Stimulated activated CD8-positive, alpha-beta memory T cell treated with anti-CD3 and anti-CD28 coated beads, Interleukin-7, amount 100 ng/mL, for 1 hour (primary cell): ENCODE measurements at places on chromosomes 1 and 21.

GRCh38 chr1:109928591-109929111, 18.0 kb downstream of the CSF1 start:
- DNase-seq = no peak

GRCh38 chr1:24111996-24112779, at the start of gene MYOM3:
MYOM3 (minus strand) TSS chr1:24112135; CDS start chr1:24108636, 3,499 bp downstream.
- peak; percentile 8 for DNase-seq

GRCh38 chr1:61569303-61569621, 155.7 kb downstream of the TM2D1 start:
- DNase-seq = no peak

- no peak for DNase-seq
These were observed 1438.4 kb upstream of the B3GALT2 start for GRCh38 chr1:194624833-194625232.

- DNase-seq = no peak
These were observed 65.5 kb downstream of the MT1HL1 start for GRCh38 chr1:236938760-236939159.

- no peak for DNase-seq
These were observed 69.4 kb downstream of the DEGS1 start for GRCh38 chr1:224252479-224252878.

- no peak for DNase-seq
These were observed 8.9 kb downstream of the PAX7 start for GRCh38 chr1:18639368-18640055.

- no peak for DNase-seq
These were observed 3.6 kb upstream of the ZDHHC18 start for GRCh38 chr1:26822737-26823395.

GRCh38 chr1:94863297-94863911, 43.2 kb downstream of the SLC44A3 start:
- DNase-seq = no peak

- no peak for DNase-seq
These were observed 124.5 kb downstream of the PTPRC start for GRCh38 chr1:198763298-198763714.

DNA sequence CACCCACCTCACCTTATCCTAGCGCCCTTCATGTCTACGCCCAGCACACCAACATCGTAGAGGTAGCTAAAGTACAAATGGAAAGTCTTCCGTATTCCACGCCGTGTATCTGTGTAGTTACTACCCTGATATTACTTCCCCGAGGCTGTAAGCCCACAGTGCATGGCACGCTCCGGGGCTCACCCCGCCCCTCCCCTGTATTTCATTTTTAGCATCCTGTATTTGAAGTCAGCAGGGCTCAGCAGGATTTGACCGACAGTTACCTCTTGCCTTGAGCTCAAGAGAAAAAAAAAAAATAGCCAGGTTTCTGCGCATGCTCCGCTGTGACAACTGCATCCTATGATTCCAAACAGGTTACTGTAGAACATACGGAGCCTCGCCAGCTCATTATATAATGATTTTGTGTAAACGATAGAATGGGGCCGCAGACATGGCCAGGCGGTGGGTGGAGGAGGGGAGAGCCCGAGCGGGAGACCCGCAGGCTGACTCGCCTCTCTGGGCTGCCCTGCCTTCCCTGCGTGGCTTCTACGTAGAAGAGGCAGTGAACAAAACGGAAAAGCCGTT, 1.3 kb downstream of the ABCG1 start:
- DNase-seq = no peak

- DNase-seq = no peak
These were observed 324.9 kb upstream of the SNX7 start for GRCh38 chr1:98336472-98337083.

DNA sequence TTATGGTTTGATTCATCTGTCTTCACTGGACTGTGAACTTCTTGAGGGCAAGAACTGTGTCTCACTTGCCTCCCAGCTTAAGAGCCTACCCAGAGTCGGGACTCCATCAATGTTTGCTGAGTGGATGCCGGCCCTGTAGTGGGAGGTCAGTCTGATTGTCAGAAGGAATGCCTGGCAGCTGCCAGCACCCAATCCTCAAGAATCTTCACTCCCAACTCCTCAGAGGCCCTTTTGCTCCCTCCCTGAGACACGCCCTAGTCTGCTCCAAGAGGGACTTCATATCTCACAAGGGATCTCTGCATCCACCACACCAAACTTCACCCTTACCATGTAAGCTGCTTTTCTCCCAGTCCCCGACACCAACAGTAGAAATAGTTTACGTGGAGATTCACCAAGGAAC, 15.2 kb upstream of the KDM4A start:
- DNase-seq = no peak

DNA sequence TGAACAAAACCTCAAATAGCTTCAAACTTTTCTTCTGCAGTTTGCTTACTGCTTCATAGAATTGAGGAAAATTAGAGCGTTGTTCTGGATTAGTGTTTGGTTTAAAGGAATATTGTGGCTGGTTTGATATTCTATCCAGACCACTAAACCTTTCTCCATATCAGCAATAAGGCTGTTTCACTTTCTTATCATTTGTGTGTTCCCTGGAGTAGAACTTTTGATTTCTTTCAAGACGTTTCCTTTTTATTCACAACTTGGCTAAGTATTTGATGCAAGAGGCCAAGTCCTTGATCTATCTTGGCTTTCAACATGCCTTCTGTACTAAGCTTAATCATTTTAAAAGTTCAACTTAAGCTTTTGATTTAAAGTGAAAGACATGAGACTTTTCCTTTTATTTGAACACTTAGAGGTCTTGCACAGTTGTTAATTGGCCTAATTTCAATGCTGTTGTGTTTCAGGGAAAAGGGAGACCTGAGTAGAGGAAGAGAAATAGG, 359.1 kb downstream of the S1PR1 start:
- no peak for DNase-seq

DNA sequence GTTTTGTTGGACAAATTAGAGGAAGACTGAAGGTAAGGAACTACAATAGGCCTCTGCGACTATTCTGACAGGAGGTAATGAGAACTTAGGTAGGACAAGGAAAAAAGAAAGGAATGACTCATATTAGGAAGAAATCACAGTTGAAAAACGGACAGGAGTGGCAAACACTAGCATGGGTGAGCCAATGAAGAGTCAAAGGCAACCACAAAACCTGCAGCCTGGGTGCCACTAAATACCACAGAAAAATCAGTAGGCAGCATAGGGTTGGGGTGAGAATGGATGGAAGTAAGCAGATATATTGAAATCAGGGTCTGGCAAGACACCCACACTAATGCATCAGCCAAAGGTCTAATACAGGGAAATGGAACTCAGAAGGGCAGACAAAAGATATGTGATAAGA, 10.0 kb downstream of the RBM34 start:
- DNase-seq = no peak

DNA sequence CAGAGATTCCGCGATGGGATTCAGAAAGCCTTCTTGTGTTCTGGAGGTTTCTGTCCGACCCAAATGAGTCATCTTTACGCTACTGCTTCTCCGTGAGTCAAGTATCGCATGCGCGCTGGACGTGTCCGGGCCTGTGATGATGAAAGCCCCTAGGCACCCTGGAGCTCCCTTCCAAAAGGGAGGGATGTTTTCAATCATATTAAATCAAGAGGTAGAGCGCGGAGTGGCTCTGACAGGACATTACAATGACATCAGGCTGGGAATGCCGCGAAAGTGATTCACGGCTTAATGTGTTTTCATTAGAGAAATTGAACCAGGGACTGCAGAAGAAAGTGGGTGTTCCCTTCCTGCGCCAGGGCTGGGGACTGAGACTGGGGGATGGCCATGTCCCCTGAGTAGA, 48.5 kb downstream of the AJAP1 start:
- no peak for DNase-seq
